ENCODE measurements at places on chromosomes 11 and 22.

- no peak for DNase-seq
These were observed 28.0 kb downstream of the MYEOV start for GRCh38 chr11:69321877-69322361.

- DNase-seq, result no peak
These were observed 27.5 kb upstream of the MTNR1B start for GRCh38 chr11:92941676-92942571.

GRCh38 chr22:29470159-29470855 lies 9.7 kb upstream of the NEFH start:
- peak; percentile 65 for DNase-seq

GRCh38 chr11:17366495-17366894 lies 14.9 kb downstream of the NCR3LG1 start:
- no peak for DNase-seq
